Hindlimb muscle (tissue), 1 donor: ENCODE measurements at places on chromosomes 16 and 17.

DNA sequence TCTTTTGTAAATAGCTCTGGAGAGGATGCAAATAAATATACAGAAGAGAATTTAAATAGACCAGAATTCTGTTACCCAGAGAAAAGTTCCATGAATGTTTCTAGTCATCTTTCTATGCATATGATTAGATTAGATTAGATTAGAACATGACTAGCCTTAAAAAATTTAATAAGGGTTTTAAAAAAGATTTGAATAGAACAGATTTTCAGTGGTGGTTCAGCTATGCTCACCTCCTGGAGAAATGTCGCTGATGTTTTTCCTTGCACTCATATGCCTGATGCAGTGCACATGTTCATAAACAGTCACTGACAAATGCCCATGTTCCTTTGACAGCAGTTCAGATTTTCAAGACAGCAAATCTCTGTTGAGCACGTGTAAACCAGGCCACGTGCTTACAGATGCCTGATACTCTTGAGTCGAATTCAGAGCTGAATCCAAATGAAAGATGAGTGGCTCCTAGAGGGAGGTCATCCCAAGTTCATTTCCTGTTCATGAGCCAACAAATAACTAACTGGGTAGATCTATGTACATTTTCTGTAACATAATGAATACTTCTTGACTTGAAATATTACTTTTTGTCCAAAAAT is 19.9 kb upstream of the RAB11FIP4 start:
- DNase-seq: no peak

DNA sequence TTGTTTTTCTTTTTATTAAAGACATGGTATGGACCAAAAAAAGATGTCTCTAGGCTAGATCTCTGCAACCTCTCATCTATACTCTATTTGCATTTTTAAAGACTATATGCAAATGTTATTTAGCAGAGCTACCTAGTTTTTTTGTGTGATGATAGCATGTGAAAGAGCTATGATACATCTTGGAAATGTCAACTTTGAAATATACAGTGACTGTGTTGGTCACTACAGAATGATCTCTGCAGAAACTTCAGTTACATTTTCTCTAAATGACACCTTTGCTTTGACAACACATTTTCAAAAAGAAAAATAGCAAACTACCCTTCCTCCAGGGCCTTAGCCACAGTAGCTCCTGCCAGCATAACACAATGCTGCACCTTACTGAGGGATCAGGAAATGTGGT is 86.6 kb downstream of the PRKCB start:
- DNase-seq: no peak

GRCh38 chr17:35780950-35781349 is 14.5 kb downstream of the MMP28 start:
- DNase-seq: no peak

- no peak for DNase-seq
These were observed 19.0 kb downstream of the PIK3R5 start for GRCh38 chr17:8946476-8946875.

DNA sequence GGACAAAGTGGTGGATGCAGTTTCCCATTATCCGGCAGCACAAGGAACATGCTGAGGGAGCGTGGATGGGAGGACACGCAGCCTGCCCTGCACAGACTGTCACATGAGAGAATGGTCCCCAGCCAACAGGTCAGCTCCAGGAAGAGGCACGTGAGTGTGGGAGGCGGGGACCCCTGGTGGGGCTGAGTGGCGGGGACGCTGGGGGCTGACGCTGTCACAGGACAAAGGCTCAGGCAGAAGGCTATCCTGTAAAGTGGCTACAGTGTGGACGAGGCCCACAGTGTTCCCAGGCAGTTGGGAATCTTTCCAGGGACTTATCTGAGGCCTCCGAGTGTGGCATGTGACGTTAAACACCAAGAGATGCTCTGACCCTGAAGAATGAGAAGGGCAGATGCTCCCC is 30.4 kb downstream of the MBTPS1 start:
- no peak for DNase-seq

GRCh38 chr17:79862771-79863440 is 23.7 kb upstream of the CBX4 start:
- no peak for DNase-seq

GRCh38 chr16:78386557-78387324 is 287.3 kb downstream of the WWOX start:
- DNase-seq: peak; percentile 83

DNA sequence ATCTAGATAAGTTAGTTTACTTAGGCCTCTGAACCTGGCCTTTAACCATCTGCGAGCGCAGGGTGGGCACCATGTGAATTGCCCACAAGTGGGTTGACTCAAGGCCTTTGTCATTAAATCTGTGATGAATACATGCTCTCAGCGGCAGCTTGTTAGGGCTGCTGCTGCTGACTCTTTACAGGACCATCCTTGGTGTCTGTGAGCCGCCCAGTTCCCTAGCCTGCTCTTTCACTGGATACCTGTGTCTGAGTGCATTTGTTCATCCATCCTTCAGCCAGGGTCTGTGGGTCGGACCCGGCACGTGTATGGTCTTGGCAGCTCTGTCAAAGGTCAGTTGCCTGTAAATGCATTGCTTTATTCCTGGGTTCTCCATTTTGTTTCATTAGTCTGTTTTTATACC is 321.3 kb downstream of the CNTNAP4 start:
- no peak for DNase-seq

- no peak for DNase-seq
These were observed 2.1 kb upstream of the ZSCAN10 start for GRCh38 chr16:3101018-3101840.

DNA sequence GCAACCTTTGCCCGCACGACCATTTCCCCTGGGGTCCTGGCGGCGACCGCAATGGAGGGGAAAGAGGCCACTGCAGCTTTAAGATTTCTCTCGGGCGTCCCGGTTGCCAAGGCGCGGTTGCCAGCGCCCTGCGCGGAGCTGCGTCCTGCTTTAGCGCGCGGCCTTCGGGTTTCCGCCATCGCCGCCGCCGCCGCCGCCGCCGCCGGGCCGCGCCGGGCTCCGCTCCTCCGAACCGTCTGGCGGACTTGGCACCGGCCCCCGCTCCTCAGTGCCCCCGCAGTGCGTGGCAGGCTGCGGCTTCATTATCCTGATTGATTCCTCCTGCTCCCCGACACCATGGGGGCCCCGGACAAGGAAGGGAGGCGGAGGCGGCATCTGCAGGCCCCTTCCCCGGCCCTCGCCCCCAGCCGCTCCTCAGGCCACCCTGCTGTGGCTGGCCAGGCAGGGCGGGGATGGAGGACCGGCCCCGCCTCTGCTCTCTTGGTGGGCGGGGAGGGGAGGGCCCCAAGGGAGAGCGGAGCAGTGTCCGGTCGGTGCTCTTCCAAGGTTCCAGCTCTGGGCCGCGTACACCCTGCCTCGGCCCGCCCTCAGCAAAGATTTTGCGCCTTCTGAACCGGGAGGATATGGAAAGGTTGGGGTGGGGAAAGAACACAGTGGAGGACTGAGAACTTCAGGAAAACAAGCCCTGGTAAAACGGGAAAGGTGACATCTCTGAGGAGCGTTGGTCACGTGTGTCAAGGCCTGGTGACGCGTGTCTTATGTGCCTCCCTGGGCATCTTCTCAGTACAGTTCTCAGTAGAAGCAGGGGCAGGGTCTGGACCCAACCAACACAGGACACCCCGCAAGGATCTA is 34.0 kb downstream of the NEUROD2 start:
- DNase-seq: peak; percentile 80

DNA sequence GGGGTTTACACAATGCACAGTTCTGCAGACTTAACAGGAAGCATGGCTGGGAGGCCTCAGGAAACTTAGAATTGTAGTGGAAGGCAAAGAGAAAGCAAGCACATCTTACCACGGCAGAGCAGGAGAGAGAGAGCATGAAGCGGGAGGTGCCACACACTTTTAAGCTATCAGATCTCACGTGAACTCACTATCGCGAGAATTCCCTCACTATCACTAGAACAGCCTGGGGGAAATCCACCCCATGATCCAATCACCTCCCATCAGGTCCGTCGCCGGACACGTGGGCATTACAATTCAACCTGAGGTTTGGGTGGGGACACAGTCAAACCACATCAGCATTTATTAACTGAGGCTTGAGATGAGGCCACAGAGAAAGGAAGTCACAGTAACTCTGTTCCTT is 326.7 kb downstream of the C16orf95 start:
- no peak for DNase-seq

GRCh38 chr16:65531475-65531874 is 409.6 kb upstream of the CDH11 start:
- no peak for DNase-seq

DNA sequence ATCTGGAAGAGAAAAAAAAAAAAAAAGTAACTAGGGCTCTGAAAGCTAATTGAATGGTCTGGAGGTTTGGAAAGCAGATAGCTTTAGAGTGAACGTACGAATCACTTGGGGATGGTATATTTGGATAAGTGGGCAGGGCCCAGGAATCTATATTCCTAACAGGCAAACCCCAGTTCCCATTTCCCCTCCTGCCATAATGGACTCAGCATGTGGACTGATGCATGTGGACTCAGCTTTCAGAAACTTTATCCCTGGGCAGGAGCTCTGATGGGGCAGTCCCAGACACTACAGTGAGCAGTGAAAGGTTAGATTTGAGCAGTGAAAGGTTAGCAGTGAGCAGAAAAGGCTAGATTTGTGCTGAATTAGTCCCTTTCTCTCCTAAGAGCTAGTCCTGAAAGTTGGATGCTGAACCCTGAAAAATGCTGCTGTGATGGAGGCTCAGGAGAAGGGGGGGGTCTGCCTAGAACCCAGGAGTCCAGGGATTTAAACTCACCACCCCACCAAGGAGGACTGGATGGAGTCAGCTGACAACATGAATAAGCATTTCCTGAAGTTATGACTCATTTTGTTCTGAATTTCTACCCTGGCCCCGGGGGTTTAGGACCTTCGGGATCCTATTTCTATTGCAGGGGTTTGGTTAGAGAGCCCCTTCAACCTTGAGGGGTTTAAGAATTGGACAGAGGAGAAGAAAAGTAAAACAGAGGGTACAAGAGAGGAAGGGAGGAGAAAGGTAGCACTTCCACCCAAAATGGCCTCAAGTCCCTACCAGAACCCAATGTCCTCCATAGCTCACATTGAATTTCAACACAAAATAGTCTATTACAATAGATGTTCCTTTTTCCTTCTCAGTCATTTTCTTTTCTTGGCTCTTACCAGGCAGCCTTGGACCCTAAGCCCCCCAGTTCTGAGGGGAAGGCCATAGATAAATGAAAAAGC is 10.3 kb upstream of the FZD2 start:
- no peak for DNase-seq

- DNase-seq: peak; percentile 72
These were observed 79.0 kb downstream of the RPA1 start for GRCh38 chr17:1908699-1909309.

GRCh38 chr16:85829171-85829719 is 29.8 kb downstream of the COX4I1 start:
- DNase-seq: no peak

DNA sequence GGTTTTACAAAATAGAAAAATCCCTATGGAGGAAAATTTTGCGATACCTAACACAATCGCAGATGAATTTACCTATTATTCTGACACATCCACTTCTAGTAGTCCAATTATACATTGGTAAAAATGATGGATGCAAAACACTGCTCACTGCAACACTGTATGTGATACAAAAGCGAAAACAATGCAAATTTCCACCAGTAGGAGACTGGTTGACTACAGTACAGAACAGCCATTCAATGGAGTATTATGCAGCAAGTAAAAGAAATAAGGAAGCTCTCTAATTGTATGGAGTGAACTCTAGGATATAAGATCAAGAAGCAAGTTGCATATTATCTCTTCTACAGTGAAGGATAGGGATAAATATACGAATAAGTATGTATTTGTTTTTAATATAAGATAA is 48.5 kb downstream of the SETD6 start:
- no peak for DNase-seq

- no peak for DNase-seq
These were observed 22.0 kb upstream of the NOG start for GRCh38 chr17:56571456-56571855.

- DNase-seq: no peak
These were observed 80.5 kb upstream of the KIFC3 start for GRCh38 chr16:57882792-57883191.

- no peak for DNase-seq
These were observed 14.7 kb upstream of the TMEM220 start for GRCh38 chr17:10744501-10745000.

DNA sequence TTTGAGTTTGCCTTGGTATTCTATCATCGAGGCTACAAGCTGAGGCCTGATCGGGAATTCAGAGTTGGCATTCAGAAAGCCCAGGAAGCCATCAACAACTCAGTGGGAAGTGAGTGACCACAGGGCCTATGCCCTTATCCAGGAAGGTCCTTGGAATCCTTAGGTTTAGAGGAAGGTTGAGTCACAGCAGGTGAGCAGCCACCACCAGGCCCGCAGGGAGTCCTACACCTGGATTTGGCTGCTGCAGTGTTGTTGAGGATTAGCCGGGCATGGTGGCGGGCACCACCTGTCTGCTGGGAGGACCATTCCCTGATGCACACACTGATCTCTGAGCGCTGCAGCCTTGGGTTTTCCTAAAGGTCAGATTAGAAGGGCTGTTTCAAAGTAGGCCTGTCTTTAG is 5.2 kb downstream of the ODAD4 start:
- no peak for DNase-seq

GRCh38 chr17:48462946-48463345 is 32.9 kb upstream of the SKAP1 start:
- no peak for DNase-seq

DNA sequence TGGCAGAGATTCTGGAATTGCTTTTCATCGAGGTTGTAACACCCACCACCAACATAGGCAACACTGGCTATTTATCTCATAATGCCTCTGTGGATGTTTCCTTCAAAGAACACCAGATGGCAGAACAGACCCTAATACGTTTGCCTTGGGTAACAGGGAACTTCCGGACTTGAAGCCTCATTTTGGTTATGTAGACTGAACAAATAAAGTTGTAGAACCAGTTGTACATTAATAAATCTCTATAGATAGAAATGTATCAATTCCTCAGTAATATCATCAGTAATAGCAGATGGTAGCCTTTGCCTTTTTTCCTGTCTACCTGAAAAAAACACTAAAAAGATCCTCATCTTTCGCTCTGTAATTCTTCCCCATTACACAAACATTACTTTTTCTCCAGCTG is 25.9 kb upstream of the APOH start:
- DNase-seq: peak; percentile 61

DNA sequence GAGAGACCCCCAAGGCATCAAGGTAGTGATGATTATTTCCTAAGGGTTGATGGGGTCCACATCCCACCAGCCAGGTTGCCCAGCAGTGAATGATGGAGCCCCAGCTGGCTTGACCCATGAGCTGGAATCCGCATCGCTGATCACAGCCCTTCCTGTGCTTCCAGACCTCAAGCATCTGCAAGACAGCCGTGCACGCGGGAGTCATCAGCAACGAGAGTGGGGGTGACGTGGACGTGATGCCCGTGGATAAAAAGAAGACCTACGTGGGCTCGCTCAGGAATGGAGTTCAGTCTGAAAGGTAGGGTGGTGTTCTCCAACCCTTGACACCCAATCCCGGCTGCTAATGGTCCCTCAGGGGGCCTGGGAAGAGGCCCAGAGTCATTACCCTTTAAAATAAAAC is 69.3 kb downstream of the CRISPLD2 start:
- no peak for DNase-seq

DNA sequence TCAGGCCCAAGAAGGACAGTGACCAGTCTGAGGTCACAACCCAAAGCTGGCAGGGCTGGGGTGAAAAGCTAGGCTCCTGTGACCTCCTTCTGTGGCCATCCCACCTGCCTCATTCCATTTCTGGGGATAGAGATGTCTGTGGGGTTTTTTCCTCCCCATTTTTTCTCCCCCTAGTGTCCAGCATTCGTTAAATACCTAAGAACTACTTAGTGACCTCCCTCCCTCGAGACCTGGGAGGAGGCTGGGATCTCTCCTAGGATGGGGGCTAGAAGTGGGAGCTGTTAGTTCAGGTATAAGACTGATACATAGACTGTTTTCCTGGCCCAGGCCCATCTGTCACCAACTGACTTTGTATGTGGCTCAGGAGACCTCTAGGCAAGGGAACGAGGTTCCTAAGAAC is 20.5 kb upstream of the STAC2 start:
- no peak for DNase-seq
